Activated naive CD8-positive, alpha-beta T cell treated with anti-CD3 and anti-CD28 coated beads, Interleukin-2, amount 50 U/mL, for 24 hours (primary cell): ENCODE measurements at places on chromosomes 6 and 20.

GRCh38 chr6:110528101-110528929 lies 51.9 kb upstream of the SLC22A16 start:
- DNase-seq: peak; percentile 43

DNA sequence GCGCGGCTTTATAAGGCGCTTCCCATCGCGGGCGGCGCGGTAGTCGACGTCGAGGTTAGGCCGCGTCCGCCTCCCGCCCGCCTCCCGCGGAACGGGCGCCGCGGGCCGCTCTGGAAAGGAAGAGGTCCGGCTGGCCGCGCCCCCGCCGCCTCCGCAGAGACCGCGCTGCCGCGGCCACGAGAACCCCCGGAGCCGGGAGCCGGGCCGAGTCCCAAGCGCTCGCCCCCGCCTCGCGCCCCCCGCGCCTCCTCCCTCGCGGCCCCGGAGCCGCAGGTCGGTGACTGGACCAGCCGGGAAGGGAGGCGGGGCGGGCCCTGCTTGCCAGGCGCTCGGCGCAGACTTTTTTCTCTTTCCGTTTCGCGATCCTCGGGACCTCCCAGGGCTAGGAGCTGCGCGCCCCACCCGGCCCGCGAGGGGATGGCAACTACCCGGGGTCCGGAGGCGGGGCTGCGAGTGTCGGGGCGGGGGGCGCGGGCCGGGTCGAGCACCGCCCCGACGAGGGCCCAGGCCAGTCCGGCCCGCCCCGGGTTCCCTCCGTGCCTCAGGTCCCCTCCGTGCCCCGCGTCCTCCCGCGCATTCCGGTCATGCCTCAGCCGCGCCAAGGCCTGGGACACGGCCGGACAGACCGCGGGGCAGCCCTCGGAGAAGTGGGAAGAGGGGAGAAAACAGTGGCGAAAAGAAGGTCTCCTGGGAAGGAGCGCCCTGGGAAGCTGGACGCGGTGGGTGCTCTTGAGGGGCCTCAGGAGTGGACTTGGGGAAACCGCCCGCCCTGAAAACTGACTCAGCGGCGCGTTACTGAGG lies 417 bp upstream of the PXDC1 start:
- peak; percentile 74 for DNase-seq

GRCh38 chr6:159082039-159082815 lies 37.4 kb upstream of the TAGAP start:
- DNase-seq: no peak

GRCh38 chr20:11155156-11155756 lies 481.5 kb upstream of the JAG1 start:
- DNase-seq: no peak

- no peak for DNase-seq
These were observed 29.1 kb upstream of the C20orf203 start for GRCh38 chr20:32702706-32703425.

DNA sequence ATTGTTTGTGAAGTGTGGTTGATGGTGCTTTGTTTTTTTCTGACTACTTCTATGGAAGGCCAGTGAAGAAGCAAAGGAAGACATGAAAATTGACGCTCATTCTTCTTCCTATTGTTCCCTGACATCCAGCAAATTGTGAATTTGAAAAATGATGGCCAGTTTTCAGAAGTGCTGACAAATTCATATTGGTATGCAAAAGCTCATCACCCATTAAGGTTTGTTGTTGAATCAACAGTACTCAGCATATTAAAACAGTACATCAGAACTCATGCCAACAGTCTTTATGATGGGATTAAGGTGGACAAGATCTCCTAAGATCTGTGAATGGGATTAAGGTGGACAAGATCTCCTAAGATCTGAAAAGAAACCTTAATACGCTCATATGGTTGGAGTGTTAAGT lies 1.0 kb upstream of the MTG2 start:
- DNase-seq: no peak

DNA sequence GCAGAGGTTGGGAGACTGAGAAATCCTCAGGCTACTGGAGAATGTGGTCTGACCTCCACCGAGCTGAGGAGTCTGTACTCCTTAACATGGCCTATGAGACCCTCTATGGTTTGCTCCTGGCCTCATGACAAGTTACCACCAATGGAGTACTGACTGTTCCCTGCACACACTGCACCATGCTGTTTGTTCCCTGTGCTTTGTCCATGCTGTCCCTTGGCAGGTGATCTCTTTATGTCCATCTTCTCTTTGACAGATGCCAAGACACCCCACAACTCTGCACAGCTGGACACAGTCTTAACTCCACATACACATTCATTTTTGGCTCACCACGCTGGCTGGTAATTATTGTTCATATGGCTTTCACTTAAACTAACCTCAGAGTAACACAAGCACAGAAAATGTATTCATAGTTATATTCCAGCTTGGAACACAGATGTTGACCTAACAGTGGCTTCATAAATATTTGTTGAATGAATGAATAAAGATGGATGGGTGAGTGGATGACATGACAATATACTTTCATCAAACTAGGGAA lies 258.0 kb downstream of the ATXN1 start:
- DNase-seq: no peak

DNA sequence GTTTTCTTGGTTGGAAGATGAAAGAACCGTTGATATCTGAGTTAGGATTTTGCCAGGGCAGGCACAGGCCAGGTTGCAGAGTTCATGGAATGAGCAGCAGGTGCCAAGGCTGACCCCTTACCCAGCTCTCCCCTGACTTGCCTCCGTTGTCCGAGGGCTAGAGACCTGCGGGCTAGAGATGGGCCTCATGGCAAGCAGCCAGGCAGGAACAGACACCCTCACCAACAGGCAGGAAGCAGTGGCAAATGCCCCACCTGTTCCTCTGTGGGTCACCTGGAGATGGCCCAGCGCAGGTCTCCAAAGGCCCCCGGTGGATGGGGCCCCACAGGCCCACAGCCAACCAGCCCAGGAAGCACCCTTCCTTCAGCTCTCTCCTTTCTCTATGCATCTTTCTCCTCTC lies 186.7 kb upstream of the PMEPA1 start:
- DNase-seq: no peak

DNA sequence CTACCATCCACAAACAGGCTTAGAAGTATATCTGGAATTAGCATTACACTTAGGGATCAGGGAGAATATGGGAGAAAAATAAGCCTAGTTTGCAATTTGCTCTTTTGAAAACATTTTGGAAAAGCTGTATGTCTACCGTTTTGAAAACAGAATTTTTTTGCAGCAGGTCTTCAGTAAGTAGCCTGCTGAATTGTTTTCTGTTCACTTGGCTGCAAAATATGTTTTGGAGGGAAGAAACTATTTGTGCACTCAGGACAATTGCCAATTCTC lies 39.6 kb downstream of the ILRUN start:
- no peak for DNase-seq

- no peak for DNase-seq
These were observed 49.6 kb downstream of the HECA start for GRCh38 chr6:139184459-139184858.

DNA sequence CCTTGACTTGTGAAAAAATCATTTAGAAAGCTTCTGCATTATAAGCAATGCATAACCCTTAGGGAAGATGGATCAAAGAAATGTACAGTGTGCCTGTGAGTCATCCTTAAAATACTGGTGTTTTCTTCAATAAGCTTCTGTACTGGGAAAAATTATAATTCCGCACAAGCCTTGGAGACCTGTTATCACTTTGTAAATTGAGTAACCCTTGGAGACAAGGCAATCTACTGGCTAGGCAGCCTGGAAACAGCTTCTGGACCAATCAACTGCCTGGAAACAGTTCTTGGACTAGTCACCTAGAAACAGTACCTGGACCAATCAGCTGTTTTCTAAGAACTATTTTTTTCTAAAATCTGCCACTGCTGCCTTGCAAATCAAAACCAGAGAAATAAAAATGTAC lies 25.8 kb upstream of the RNGTT start:
- DNase-seq: no peak

DNA sequence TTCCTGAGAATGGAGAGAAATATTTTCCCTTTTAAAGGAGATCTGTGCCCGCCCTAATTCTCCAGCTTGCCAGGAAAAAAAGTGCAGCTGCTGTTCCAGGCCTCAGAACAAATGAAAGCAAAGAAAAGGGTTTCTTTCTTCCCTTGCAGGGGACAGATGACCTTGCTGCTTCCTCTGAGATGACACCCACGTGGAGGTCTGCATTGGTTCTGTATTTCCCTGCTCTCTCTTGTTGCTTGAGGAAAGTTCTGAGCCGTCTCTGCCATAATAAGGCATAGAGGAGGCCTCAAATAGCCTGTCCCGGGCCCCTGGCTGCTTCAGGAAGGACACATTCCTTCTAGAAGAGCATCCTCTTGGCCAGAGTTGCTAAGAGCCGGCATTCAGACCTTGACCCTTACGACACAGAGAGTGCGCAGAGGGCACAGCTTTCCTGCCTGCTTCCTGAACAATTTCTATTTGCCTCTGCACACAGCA lies 501.8 kb upstream of the SULF2 start:
- DNase-seq: no peak

DNA sequence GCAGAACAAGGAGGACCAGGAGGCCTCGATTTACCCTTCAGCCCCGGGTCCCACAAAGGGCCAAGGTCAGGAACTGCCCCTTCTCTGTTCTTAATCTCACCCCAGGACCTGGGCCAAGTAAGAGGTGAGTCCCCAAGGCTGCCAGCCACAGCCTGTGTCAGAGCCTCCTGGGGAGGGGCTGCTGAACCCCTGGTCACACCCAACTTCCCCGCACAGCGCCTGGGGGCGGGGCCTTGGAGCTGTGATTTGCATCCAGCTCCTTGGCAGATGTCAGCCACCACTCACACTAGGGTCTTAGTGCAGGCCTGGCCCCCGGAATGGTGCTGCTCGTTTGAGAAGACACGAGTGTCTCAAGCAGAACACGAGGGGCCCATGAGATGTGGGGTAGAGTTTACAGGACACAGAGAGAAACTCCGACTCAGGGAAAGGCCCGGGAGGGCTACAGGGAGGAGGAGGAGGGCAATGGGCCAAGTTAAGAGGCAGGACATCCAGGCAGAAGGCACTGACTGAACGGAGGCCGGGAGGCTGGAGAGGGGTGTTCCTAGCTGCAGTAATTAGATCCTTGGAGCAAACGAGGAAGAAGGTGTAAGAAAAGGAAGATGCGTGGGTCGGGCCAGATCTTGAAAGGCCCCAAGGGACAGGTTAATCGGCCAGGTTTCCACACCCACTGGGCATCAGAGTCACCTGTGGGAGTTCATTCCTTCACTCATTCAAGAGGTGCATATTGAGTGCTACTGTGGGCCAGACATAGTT lies 26.9 kb downstream of the ZBP1 start:
- DNase-seq: no peak

DNA sequence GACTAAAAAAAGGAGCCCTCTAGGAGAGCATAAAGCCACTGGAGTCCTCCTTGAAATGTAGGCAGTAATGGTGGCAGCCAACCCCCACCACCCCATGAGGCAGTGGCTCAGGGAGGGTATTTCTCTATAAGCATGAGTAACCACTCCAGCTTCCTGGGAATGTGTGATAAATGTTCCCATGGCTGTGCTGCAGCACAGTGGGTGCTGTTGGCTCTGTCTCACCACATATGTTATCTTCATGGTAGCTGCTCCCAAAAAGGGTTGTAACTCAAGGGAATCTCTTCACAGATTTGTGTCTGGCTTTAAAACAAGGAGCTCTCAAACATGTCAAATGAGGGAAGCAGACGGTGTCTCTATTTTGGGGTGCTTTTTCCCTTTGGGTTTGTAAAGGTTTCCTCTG lies 7.5 kb upstream of the PHACTR1 start:
- DNase-seq: no peak

- DNase-seq: no peak
These were observed 89.2 kb upstream of the BHLHE23 start for GRCh38 chr20:63095718-63096654.

DNA sequence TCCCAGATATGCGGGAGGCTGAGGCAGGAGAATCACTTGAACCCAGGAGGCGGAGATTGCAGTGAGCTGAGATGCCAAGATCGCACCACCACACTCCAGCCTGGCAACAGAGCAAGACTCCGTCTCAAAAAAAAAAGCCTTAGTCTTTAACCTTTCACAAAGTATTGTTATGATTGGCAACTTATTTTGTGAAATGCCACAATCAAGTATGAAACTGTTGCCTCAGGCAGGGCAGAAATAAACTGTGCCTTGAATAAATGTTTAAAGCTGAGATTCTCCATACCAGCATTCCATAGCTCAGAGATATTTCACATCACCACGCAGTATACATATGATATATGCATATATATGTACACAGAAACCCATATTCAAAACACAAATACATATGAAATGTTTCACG lies 120.1 kb upstream of the CCDC28A start:
- no peak for DNase-seq

DNA sequence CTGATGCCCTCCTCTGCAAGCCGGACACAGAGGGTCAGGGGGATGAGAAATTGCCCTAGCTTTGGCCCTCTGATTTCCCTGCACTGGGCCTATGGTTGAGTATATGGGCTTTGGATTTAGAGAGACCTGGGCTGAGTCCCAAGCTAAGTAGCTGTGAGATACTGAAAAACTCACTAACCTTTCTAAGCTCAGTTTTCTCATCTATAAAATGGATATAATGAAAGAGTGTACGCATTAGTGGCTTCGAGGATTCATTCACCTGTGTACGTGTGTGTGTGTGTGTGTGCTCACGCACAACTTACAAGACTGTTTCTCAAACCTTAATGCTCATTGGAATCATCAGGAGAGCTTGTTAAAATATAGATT lies 12.7 kb upstream of the RBPJL start:
- no peak for DNase-seq

DNA sequence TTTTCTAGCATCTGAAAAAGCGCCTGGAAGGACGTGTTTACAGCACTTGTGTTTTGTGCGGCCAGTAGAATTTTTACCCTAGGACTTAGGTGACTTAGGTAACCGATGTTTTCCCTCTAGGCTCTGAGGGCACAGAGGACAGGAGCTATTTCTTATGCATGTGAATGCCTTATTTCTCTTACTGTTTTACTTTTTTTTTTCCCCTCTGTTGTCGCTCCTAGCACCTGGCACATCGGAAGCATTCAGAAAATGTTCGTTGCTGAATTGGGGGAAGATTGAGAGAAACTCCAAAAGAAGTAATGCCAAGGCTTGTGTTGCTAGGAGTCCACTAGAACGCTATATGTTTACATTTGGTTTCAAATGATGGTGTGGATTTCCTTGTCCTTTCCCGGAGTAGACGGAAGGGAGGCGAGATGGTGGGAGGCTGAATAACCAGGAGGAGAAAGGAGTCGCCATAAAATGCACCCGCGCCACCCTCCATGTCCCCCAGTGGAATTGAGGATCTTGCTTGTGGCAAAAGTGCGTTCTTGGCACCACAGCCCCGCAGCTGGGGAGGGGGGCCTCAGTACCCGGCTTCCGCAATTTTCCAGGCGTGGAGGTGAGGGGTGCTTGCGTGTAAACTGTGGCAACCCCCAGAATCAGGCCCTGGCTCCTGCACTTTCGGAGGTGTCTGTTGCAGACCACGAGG lies 6.9 kb downstream of the OLIG3 start:
- no peak for DNase-seq

GRCh38 chr6:83827050-83827449 lies 26.1 kb upstream of the RIPPLY2 start:
- DNase-seq: no peak

- no peak for DNase-seq
These were observed 74.4 kb upstream of the BTBD3 start for GRCh38 chr20:11843289-11843688.
